ENCODE measurements at places on chromosomes 2 and 18.

- DNase-seq, result no peak
Observed at GRCh38 chr18:12883372-12883683, 709 bp downstream of the PTPN2 start.

DNA sequence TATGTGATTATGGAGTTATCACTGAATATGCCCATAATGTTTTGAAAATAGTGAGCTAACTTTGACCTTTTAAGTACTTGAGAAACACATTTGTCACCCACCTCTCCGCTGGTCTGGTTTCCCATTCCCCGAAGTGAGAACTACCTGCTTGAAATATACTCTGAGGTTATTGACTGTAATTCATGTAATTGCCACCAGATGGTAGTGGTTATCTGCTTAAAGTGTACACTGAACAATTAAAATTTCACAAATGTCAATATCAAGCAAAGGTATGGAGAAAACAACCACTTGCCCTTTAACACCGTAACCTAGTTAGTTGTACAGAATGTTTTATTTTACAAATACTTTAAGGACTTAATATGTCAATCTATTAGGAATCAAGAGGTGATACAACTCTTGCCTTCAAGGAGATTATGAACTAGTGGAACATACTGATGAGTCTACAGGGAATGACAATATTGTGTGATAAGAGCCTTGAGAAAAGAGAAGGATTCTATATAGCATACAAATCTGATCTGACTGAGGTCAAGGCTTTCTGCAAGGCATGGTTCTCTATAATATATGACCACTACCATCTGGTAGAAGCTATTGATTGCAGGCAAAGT, 316.8 kb upstream of the KCNH7 start:
- peak; percentile 63 for DNase-seq

DNA sequence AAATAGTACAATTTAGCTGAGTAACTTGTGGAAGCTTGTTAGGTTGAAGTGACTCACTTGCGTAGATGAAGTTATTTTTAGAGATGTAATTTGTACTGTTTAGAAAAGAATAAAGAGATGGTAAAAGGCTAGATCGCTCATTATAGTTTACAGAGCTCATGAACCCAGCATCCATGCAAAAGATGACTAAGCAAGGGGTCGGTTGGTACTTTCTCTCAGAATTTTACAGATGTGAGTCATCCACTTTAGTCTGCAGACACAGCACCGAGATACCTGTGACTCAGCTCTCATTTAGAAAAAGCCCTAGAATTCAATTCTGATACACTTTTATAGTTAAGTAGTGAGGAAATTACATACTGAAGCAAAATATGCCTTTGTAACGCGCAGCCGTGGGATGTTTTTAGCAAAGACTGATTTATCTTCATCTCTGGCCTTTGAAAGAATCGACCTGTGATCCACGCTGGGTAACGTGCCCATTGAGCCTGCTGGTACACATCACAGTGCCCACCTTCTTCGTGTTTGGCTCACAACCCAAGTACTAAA, 116.5 kb upstream of the FOSL2 start:
- DNase-seq, result no peak

GRCh38 chr2:238141541-238142318, 3.3 kb downstream of the KLHL30 start:
- DNase-seq, result no peak

- no peak for DNase-seq
Observed at GRCh38 chr2:34004936-34005335, 405.8 kb upstream of the FAM98A start.

- DNase-seq, result no peak
Observed at GRCh38 chr2:75200140-75201096, 1.1 kb upstream of the TACR1 start.

- no peak for DNase-seq
Observed at GRCh38 chr2:8576525-8577167, 105.2 kb upstream of the ID2 start.

GRCh38 chr2:128793404-128793803, 474.7 kb upstream of the HS6ST1 start:
- DNase-seq, result no peak

DNA sequence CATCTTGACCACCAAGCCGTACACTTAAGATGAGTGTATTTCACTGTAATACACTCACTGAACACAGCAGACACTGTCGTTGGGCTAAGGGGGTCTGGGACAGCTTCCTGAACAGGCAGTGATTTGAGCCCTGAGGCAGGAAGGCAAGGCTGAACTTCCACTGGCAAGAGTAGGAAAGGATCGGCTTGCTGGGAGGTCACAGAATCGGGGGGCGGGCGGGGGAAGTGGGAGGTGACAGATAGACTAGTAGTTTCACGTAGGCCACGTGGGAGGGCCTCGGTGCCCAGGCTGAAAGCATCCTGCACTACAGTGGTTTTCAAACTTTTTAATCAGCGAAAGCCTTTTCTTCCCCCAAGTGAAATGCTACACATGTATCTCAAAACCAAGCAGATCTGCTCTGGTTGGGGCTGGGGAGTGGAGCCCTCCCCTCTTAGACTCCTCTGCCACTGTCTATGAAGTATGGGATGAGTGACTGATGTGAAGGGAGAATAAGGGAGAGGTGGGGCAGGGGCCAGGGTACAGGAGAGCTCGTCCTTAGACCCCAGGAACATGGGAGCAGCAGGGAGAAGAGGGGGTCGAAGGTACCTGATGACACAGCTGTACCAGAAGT, 8.6 kb downstream of the PARD6G start:
- DNase-seq, result no peak

DNA sequence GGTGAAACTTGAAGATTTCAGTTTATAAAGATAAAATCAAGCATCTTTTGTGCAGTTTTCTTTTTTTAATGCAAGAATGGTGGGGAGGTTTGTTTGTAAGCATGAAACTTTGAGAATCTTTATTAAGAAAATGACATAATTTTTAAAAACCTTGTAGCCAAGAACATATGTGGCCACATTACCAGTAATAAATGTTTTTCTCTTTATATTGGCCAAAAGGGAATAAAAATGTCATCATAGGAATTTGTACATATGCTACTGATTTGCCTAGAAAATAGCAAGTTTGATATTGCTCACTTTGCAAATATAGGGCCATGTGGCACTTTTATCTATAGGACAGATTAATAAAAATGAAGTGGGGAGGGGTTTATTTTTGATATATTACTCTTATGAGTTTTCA, 25.6 kb downstream of the METTL21A start:
- no peak for DNase-seq

DNA sequence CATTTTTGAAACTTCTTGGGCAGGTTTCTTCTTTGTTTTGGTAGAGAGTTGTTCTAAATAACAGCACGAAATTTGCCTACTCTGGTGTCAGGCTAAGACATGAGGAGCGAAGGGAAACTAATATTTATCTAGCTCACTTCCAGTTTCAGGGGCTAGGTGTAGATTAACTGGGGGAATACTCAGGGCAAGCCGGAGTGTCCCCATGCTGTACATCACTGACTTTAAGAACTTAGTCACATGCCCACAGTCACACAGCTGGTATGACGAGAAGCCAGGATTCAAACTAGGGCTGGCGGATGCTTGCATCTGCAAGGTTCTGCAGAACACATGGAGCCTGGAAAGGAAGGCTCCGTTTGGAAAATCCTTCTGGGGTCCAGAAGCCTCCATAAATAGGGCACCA, 133.3 kb downstream of the ALPK2 start:
- DNase-seq, result no peak

GRCh38 chr2:136319237-136319636, 201.3 kb upstream of the CXCR4 start:
- no peak for DNase-seq

DNA sequence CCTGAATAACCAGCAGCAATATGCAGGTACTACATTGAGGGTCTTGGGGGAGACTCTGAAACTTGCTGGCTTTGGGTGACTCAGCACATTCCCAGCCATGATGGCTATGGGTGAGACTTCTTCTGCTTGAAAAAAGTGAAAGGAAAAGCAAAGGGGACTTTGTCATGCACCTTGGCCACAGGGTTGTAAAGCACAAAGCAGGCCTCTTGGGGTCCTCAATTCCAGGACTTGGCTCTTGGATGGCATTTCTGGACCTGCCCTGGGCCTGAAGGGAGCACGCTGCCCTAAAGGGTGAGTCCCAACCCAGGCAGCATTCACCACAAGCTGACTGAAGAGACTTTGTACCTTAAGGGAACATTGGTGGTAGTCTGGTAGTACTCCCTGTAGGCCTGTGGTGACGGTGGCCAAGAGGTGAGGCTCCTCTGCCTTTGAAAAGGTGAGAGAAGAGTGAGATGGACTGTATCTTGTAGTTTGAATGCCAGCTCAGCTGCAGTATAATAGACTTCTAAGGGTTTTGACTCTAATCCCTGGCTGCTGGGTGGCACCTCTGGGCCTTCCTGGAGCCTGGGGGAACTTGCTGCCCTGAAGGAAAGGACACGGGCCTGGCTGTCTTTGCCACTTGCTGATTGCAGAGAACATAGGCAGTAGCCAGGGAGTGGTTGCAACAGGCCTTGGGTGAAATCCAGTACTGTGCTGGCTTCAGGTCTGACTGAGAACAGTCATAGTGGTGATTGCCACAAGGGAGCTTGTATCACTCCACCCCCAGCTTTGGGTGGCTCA, 36.5 kb upstream of the CYTIP start:
- DNase-seq, result no peak

DNA sequence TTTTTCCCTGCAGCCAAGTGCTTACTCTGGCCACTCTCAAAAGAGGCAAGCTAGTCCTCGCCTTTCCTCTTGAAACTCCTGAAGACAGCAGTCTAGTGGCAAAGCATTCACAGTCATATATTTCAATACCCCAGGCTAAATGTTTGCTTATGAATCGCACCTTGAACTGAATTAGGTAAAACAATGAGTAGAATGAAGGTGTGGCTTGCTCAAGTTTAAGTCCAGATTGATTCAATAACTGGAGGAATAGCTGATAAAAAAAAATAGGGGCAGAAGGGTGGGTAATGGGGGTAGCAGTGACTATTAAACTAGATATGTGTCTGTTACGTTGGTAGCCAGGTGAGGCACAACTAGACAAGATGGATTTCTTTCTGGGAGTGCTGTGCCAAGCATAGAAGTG, 88.2 kb upstream of the EPB41L3 start:
- DNase-seq, result no peak

DNA sequence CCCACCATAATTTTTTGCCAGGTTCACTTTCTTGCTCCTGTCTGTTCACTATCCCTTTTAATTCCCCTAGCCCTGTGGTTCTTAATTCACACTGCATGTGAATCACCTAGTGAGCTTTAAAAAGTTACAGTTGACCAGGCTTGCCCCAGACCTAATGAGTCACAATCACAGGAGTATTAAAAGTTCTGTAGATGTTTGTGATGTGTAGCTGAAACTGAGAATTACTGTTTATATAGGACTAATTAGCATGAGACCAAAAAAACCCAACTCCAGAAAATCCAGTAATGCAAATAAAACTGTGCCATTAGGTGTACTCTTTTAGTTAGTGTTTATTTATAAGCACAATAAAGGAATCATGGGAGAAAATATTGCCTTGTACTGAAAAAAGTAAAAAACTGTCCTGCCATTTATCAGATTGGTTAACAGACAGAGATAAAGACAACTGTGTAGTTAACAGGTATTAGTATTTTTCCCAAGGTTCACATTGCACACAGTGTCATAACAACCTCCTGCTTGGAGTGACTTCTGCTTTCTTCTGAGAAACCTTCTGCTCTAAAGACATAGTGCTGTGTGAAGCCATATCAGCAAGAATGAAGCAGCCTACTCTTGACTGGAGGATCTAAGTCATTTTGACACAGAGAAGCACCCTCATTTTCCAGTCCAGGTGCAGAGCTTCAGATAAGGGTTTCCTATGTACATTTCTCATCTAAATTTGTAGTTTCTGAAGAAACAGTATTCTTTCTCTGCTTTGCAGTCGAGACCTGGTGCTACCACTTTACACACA, 39.0 kb downstream of the VAPA start:
- DNase-seq, result no peak

GRCh38 chr18:50306944-50307343, 19.5 kb upstream of the CXXC1 start:
- no peak for DNase-seq

- no peak for DNase-seq
Observed at GRCh38 chr2:222256250-222256649, 42.5 kb downstream of the PAX3 start.

DNA sequence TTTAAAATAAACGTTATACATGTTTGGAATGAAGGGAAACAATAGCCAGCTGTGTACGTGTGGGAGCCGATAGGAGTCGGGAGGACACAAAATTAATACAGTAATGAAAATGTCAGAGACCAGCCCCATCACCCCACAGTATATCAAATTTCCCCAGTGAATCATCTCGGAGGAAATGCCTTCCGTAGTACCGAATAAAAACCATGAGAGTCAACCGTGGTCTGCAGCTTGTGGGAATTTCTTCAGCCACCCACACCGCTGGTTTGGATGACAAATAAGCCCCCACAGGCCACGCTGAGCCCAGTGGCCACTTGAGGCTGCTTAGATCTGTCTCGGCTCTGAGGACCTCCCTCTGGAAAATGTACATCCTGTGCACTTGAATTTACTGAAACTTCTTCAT, 133.7 kb downstream of the COL6A3 start:
- no peak for DNase-seq

DNA sequence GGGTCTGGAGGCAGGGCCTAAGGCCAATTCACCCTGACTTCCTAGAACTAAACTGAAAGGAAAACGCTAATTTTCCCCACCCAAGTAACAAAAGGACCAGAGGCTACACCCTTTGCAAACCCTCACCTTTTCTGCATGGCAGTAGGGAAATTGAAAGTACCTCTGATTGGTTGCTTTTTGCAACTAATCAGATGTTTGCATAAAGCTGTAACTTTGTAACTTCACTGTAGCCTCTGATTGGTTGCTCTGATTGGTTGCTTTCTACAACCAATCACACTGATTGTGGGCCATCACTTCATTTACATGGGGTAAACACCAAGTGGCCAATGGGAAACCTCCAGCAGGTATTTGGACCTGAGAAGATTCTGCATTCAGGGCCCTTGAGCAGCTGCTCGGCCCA, 20.8 kb downstream of the EIPR1 start:
- DNase-seq, result no peak

DNA sequence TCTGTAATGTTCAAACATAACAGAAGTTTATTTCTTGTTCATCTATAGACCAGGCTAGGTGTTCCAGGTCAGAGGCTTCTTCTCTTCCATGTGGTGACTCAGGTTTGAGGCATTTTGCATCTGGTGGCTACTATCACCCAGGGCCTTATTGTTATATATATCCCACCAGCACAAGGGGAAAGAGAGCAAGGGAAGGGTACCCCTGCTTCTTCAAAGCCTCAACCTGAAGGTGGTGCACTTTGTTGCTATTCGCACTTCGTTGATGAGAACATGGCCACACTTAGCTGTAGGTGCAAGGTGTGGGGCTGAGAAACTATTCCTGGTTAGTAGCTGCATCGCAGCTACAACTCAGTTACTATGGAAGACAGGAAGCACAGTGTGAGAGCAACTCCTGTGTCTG, 27.4 kb upstream of the SLC3A1 start:
- DNase-seq, result no peak

DNA sequence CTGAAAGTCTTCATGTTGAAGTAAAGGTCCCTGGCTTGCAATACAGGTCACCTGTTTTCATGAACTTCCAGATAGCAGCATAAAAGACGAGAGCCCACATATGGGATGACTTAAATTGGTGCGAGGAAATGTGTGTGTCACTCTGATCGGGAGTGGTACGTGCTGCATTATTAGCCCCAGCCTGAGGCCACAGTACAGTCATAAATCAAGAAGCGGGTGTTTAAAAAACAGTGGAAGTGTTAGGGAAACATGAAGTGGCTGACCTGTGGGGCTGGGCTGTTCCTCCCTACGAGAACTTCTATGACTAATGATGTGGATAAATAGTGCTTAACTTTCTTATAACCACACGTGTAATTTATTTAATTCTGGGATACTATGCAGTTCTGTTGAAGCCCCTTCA, 24.4 kb downstream of the RDH14 start:
- DNase-seq, result no peak
